H9 (cell line): ENCODE measurements at places on chromosomes 1 and 21.

- no peak for DNase-seq
These were observed 637 bp downstream of the PLXNA2 start for GRCh38 chr1:208243527-208243966.

DNA sequence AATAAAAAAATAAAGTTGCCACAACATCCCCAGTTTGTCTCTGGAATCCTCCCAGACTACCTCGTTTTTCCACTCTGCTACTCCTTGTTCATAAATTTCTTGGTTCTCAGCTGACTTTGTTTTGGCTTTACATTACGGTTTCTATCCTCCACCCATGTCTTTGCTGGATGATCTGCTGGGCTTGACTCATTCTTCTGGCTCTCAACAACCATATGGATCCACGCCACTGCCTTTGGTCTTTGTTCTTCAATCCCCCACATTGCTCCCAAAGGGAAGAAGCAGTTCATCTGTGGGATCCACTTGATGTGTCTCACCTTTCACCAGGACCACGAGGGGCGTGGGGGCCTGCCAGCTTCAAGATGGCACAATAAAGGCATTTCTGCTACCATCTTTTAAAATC lies 67.1 kb upstream of the NBL1 start:
- DNase-seq: no peak

DNA sequence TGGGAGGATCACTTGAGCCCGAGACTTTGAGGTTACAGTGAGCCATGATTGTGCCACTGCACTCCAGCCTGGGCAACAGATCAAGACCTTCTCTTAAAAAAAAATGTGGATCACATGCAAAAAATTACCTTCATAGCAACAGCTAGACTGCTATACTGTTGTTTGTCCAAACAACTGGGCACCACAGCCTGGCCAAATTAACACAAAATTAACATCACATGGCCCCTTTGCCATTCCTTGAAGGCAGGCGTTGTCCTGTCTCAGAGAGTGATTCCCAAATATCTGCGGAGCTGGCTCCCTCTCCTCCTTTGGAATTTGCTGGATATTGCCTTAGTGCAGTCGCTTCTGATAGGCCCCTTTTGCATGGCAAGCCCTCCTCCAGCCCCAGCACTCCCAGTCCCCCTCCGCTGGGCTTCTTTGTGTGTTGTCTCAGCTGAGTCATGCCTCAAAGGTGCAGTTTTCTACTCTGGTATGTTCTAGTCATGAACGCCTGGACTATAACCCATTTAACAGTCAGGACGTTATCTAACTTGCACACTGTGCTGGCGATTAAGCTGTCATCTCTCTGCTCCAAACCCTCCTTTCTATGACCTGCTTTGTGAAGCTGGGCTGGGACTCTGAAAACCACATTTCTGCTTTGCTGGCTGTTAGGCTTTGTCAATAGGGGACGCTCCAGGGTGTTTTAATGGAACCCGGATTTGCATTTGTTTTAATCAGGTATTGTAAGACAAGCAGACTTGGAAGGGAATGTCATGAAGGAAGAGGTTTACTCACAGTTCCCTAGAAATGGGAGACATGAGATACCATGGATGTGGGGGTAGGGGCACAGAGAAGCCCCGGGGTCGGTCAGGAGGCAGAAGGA lies 20.1 kb upstream of the HPCAL4 start:
- DNase-seq: no peak

GRCh38 chr1:230643908-230644307 lies 1.6 kb downstream of the COG2 start:
- no peak for DNase-seq

DNA sequence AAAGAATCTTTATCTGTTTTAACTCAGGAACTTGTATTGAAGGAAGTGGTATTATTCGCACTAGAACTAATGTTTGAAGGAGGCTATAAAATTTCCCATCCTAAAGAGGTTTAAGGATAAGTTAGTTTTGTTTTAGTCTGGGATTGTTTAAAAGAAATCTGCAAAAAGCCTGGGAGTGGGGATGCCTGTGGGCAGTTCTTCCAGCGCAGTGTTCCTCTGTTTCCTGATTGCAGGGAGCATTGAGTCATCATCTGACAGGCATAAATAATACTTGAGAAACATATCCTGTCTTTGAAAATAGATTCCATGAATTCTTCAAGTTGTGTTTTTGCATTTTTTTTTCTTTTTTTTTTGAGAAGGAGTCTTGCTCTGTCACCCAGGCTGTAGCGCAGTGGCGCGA lies 350.8 kb upstream of the PTBP2 start:
- DNase-seq: no peak

DNA sequence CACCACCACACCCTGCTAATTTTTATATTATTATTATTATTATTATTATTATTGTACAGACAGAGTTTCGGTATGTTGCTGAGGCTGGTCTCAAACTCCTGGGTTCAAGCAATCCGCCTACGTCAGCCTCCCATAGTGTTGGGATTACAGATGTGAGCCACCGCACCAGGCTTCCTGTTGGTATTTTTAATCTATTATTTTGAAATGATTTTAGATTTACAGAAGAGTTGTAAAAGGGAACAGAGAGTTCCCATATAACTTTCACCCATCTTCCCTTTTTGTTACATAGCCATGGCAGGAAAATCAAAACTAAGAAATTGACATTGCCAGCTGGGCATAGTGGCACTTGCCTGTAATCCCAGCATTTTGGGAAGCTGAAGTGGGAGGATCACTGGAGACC lies 42.9 kb upstream of the CITED4 start:
- DNase-seq: no peak

DNA sequence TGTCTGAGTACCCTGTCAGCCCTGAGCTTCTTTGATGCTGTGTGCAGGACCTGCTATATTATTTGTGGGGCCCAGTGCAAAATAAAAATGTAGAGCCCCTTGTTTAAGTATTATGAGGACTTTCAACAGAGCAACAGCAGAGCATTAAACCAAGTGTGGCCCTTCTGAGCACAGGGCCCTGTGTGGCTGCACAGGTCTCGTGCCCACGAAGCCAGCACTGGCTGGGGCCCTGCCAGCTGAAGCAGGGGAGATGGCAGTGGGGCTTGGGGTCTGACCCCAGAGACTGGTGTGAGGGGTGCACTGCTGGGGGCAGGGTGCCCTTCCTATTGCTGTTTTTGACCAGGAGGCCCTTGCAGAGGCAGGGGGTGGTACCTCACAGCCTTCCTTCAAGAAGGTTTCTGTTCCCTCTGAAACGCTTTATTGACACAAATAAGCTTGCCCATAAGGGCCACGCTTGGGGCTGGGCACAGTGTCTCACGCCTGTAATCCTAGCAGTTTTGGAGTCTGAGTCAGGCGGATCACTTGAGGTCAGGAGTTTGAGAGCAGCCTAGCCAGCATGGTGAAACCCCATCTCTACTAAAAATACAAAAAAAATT lies 2.2 kb upstream of the SEMA4A start:
- DNase-seq: no peak

GRCh38 chr1:198287916-198288315 lies 131.1 kb downstream of the NEK7 start:
- no peak for DNase-seq
